ENCODE measurements at places on chromosomes 5 and 9. TPM values are rescaled to one million over a fixed set of nuclear protein-coding genes. Genes with fewer than 3 reads are reported as not detected.

NTNG2 gene
- 3.5 TPM for total RNA-seq

PCDHA3 gene
- 0.34 TPM for total RNA-seq

TCERG1 gene
- total RNA-seq, result 20.6 TPM

PCDHA2 gene
- total RNA-seq, result under 0.01 TPM

ADAM19 gene
- total RNA-seq, result 4.9 TPM

TMEM215 gene
- not detected for total RNA-seq

RASGRF2 gene
- total RNA-seq, result 12.0 TPM

Measured in bronchial smooth muscle cell (primary cell).